MM.1S (cell line): ENCODE measurements at places on chromosomes 4 and X.

DNA sequence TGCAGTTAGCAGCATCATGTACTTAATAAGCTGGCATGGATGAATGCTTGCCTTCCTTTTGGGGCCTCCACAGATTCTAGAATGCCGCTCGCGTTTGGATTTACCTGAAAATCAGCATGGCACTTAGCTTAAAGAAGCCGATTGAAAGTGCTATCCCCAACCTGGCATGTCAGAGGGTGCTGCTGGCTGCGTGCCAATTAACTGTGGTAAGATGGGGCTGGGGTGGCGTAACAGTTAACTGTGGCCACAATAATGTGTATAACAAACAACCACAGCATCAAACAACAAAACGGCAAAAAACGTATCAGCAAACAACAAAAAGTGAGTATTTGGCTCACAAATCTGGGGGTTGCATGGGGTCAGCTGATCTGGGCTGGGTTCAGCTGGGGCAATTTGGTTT, 70.5 kb downstream of the CBLL2 start:
- no peak for DNase-seq

GRCh38 chr4:155966731-155967395, 13.2 kb upstream of the CTSO start:
- no peak for DNase-seq

GRCh38 chr4:113189546-113189945, 140.1 kb downstream of the ANK2 start:
- DNase-seq = no peak

- no peak for DNase-seq
These were observed 182.0 kb upstream of the BCOR start for GRCh38 chrX:40279762-40280161.

GRCh38 chrX:96994093-96994492, 110.4 kb downstream of the RPA4 start:
- DNase-seq = no peak

DNA sequence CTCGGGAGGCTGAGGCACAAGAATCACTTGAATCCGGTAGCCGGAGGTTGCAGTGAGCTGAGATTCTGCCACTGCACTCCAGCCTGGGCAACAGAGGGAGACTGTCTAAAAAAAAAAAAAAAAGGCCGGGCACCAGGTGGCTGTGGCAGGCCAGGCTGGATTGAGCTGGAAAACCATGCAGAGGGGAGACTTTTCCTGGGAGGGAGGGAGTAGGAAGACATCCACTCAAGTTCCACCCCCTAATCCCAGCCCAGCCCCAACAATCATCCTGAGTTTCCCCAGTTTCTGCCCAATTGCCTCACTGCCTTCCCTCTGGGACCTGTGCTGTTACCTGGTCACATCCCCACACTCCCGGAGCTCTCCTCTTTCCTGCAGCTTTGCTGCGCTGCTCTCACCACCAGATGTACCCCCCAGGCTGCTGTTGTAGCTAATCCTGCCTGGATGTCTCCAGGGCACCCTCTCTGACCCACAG, 9.0 kb upstream of the TSPYL2 start:
- no peak for DNase-seq

- no peak for DNase-seq
These were observed 75.9 kb downstream of the NAA11 start for GRCh38 chr4:79249881-79250503.

- DNase-seq = peak; percentile 66
These were observed 17.5 kb upstream of the SH3KBP1 start for GRCh38 chrX:19904778-19905367.

GRCh38 chr4:159267869-159268285, 165.0 kb downstream of the RAPGEF2 start:
- no peak for DNase-seq

GRCh38 chrX:106952089-106952488, 31.9 kb downstream of the CLDN2 start:
- DNase-seq = no peak

GRCh38 chr4:112519689-112520597, 4.0 kb upstream of the NEUROG2 start:
- no peak for DNase-seq

GRCh38 chr4:70759627-70760026, 37.9 kb downstream of the RUFY3 start:
- no peak for DNase-seq

- DNase-seq = no peak
These were observed 15.6 kb downstream of the OPHN1 start for GRCh38 chrX:68417651-68418050.

DNA sequence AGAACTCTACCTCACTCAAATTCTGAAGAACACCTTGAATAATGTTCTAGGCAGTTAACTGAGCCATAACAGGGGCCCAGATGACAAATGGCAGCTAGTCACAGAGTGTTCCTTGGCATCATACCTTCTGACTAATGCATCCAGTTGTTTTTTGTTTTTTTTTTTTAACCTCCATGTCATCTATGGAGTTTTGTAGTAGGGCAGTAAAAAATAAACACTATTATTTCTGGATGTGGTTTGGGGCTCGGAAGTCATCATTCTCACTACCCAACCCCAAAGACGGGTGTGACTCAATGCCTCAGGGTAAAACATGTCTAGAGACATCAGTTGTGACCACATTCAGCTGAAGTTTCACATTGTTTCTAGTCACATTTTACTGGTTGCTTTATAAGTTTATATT, 31.2 kb upstream of the MCF2 start:
- DNase-seq = peak; percentile 87

DNA sequence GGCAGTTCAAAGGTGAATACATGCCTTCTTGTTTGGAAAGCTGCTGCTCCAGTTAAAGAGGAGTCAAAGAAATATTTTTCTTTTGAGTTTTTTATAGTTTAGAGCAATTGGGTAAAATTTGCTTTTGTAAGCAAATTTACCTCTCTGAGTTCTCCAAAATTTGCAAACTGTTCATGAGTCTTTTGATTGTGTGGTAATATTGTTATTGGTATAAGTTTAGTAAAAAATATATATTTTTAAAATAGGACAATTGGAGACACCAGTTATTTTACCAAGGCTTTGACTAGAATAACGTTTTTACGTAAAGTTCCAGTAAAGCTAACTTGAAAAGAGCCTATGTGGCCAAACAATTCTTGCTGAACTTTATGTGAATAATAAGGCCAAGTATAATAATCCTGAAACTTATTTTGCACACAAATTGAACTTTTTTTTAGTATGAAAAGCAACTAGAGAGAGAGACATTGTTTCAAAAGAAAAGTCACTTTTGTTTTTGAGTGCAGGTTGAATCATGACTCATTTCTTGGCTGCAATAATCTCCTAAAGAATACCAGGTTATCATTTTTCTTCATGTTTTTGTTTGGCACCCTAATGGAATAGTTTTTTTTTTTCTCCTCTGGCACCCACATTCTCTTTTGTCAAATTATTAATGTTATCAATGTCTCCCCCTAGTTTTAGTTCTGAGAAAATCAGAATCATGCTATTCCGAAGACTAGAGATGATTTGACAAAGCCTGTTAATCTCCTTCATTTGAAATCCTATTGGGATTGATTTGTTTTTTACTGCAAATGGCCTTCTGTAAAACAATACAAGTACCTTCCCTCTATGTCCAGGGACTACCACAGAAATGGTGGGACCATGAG, 57.1 kb downstream of the UGT2B10 start:
- no peak for DNase-seq

DNA sequence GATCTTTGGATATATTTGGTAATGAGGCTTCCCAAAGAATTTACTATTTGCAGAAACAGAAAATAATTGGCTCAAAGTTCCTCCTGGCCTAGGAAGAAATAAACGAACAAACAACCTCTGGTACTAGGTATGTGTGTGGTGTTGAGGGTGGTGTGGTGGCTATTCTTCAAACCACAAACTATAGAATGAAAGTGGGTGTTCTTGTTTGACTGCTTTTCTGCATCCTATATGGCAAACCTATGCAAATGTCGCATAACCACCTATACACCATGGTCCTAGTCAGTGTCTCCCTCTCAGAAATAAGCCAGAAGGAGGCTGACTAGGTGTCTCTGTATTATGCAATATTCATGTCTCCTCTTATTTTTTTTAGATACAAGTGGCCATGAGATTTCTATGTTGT, 106.6 kb upstream of the PCDH18 start:
- peak; percentile 27 for DNase-seq
